CD4-positive, alpha-beta memory T cell (primary cell): ENCODE measurements at places on chromosomes 4 and X.

- no peak for DNase-seq
Measured at GRCh38 chr4:186019269-186019668, 49.7 kb upstream of the TLR3 start.

DNA sequence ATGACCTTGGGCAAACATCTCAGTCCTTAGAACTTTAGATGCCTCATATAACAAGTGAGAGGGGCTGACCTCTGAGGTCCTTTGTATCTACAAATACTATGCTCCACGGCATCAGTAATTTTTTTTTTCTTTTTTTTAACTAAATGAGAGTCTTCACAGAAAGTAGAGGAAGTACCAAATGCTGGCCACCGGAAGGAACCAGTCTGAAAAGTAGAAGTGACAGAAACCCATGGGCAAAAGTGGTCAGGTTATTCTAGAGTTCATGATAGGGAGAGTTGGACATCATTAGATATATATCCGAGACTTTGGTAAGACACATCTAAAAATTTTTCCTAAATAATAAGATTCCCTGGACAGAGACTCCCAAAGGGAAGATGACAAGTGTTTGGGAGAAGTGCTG, 53.7 kb downstream of the COQ2 start:
- no peak for DNase-seq

- no peak for DNase-seq
Measured at GRCh38 chr4:56370377-56370776, 16.9 kb downstream of the AASDH start.

GRCh38 chr4:6474053-6474568, 1.7 kb upstream of the PPP2R2C start:
- no peak for DNase-seq

- DNase-seq: no peak
Measured at GRCh38 chr4:17203797-17204196, 305.4 kb upstream of the LDB2 start.
